Prostate gland (tissue), 2 donors: ENCODE measurements at places on chromosomes 12 and 14. TPM values are rescaled to one million over a fixed set of nuclear protein-coding genes. Genes with fewer than 3 reads are reported as not detected.

Gene NINJ2
- total RNA-seq, result 1.1 TPM

DNA sequence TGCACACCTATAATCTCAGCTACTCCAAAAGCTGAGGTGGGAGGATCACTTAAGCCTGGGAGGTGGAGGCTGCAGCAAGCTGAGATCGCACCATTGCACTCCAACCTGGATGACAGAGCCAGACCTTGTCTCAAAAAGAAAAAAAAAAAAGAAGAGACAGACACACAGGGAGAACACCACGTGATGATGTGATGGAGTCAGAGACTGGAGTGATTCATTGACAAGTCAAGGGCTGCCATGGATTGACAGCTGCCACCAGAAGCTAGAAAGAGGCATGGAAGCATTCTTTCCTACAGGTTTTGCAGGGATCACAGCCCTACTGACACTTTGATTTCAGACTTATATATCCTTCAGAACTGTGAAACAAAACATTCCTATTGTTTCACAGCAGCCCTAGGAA is 3.5 kb upstream of the HCFC2 start:
- no peak for DNase-seq

GRCh38 chr12:15558915-15559528 is 230.2 kb downstream of the EPS8 start:
- DNase-seq, result no peak

DNA sequence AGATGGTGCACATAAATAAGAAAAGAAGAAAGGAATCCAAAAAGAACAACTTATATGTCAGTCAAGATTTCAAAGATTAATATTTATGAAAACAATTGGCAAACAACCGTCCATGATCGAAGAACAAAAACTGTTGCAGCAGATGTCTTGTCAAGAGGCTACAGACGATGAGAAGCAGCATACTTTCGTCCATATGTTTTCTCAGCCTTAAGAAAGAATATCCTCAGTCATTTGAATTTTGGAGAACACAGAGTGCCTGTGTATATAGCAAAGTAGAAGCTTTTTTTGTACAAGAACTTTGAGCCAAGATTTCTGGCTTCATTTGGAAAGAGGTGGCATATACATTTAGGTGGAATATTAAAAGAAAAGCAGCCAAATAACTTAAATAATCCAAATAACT is 297.2 kb downstream of the ITPR2 start:
- DNase-seq, result no peak

- DNase-seq, result peak; percentile 35
These were observed 1030.4 kb downstream of the TMEM121 start for GRCh38 chr14:106556665-106557289.

DNA sequence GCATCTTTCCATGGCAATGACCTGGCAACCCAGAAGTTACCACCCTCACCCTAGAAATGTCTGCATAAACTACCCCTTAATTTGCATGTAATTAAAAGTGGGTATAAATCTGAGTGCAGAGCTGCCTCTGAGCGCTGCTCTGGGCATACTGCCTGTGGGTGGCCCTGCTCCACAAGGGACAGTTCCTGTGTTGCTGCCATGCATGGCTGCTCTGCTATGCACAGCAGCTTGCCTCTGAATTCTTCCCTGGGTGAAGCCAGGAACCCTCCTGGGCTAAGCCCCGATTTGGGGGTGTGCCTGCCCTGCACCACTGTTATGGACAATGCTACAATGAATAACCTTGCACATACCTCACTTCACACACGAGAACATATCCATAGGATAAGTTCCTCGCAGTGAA is 35.7 kb upstream of the GPR132 start:
- DNase-seq, result no peak

- DNase-seq, result no peak
These were observed 58.8 kb upstream of the NUDT4 start for GRCh38 chr12:93318720-93319522.

- no peak for DNase-seq
These were observed 3.1 kb downstream of the SLC25A29 start for GRCh38 chr14:100303179-100303578.

DNA sequence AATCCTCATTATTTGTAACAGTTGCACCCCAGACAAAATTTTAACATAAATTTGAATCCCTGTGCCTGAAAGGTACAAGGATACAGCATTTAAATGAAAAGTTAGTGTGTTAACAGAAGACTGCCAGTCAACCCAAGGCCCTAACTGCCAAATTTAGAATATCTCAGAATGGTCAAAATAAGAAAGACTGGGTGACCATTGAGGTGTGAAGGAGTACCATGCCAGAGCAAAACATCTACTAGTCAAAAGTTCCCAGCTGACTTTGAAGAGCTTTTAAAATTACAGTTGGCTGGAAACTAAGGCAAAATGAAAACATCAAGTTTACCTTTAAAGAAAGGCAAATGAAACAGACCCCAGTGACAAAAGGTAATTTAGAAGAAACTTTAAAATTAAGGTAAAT is 18.4 kb downstream of the SAV1 start:
- DNase-seq, result no peak

- no peak for DNase-seq
These were observed 40.4 kb downstream of the SFSWAP start for GRCh38 chr12:131751335-131751734.

- peak; percentile 10 for DNase-seq
These were observed 134.2 kb downstream of the KCNK10 start for GRCh38 chr14:88188745-88189416.

- peak; percentile 87 for DNase-seq
These were observed at the start of gene EML5 for GRCh38 chr14:88792473-88793258. Gene EML5 (minus strand): TSS chr14:88792953. CDS start chr14:88792503, 450 bp downstream.

- DNase-seq, result no peak
These were observed 58.8 kb upstream of the LTA4H start for GRCh38 chr12:96094201-96094600.

- DNase-seq, result no peak
These were observed 180.0 kb downstream of the NPAS3 start for GRCh38 chr14:33118668-33119067.

- DNase-seq, result no peak
These were observed 37.7 kb downstream of the SLC5A8 start for GRCh38 chr12:101172316-101172715.
